LHCN-M2 (cell line): ENCODE measurements at places on chromosomes 1 and 21. TPM values are rescaled to one million over a fixed set of nuclear protein-coding genes. Genes with fewer than 3 reads are reported as not detected.
A peak's percentile ranks its signal among the peaks of the same experiment; 100 is the strongest.

DNA sequence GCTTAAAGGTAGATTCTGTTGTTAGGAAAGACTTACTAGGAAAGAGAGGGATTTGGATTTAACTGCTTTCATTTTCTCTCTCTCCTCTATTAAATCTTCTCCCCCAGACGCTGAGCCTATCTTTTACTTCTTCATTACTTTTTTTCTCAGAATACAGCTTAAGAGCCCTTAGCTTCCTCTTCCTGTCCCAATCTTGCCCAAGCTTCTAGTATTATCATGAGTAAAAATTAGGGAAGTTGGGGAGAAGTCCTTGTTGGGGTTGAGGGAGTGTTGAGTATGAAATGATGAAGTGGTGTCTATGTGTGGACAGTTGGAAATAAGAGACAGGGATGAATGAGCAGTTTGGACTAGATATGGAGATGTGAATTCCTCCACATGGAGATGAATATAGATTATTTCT is 35.0 kb downstream of the ACP6 start:
- DNase-seq: no peak

- peak; percentile 45 for DNase-seq
These were observed 48.5 kb upstream of the SCYL3 start for GRCh38 chr1:169941982-169942830.

Gene KIF2C
- 95.3 and 99.3 TPM in 2 replicates for total RNA-seq

DNA sequence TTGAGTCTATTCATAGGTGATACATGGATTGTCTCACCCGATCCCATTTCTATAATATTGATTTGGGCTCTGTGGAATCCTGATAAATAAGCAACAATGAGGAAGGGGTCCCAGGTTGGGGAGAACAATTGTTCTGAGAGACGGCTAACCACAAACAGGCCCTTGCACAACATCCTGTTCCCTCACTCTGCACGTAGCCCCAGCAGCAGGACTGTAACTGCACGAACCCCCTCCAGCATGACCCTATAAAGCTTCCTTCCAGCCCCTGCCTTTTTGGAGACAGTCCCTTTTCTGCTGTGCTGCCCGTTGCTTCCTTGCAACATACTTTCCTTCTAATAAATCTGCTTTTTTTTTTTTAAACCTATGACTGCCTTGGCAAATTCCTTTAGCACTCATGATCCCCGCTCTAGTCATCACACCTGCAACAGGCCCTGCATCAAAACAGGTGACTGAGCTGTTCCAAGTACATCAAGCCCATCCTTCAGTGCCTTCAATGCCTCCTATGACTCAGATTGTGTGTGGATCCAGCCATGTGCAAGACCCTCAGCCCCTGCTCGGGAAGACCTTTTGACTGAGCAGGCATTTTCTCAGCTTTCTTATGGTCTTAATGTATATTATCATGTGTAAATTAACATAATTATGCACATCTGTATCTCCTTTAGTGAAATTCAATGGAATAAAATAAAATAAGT is 63.7 kb upstream of the B3GALNT2 start:
- DNase-seq: no peak

GRCh38 chr1:96515925-96516324 is 205.7 kb upstream of the PTBP2 start:
- no peak for DNase-seq
